ENCODE measurements at places on chromosomes 16 and 17.

GRCh38 chr16:1526608-1527555 is 6.6 kb upstream of the TMEM204 start:
- DNase-seq: no peak

GRCh38 chr17:78351449-78352006 is 8.3 kb downstream of the SOCS3 start:
- DNase-seq: no peak

- no peak for DNase-seq
These were observed 12.2 kb upstream of the FOXJ1 start for GRCh38 chr17:76153202-76153601.

DNA sequence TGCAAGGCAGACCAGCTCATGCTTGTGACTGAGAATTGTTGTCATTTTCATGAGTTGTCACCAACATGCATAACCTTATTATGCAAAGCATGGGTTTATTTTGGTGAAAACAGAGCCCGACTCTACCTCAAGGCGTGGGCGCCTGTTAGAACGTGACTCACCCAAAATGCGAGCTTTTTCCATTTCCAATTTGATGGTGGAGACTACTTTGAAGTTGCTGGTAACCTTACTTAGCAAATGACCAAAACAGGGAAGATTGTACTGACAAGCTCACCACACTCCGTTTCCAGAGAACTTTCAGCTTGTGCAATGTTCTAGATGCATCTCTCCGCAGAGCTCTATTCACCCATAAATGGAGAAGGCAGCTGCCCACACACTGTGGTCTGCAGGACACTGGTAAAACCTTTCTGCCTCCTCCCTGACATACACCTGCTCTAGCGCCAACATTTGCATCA is 284.5 kb downstream of the MAF start:
- no peak for DNase-seq
